ENCODE measurements at places on chromosomes 2 and 18.
A peak's percentile ranks its signal among the peaks of the same experiment; 100 is the strongest.

DNA sequence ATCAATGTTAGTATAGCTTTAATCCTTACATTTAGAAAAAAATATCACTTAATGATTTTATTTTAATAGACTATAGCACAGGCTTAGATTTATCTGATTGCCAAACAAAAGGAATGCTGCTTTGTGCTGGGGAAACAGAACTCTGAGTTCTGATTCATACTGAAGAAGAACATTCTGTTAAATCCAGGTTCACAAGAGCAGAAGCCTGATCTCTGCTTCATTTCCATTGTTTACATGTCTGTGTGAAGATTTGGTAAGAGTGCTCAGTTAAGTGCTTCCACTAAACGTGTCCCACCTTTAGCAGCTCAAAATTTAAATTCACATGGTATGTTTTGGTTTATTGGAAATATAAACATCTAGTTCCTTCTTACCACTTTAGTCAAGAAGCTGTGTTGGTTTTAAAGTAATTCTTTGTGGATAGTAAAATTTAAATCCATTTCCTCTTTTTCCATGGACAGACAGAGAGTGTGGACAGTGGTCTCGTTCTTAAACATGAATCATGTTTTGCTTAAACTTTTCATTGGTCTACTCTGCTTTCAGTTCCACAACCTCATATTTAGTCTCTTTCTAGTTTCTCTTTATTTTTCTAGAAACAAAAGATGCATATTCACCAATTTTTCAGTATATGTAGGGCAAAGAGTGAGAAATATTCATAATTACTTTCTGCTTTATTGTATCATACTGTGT lies 59.1 kb downstream of the NYAP2 start:
- no peak for DNase-seq

- DNase-seq: peak; percentile 97
Measured at GRCh38 chr2:207423886-207424285, 105.9 kb upstream of the CREB1 start.

- no peak for DNase-seq
Measured at GRCh38 chr2:205571360-205571959, 110.8 kb upstream of the NRP2 start.

DNA sequence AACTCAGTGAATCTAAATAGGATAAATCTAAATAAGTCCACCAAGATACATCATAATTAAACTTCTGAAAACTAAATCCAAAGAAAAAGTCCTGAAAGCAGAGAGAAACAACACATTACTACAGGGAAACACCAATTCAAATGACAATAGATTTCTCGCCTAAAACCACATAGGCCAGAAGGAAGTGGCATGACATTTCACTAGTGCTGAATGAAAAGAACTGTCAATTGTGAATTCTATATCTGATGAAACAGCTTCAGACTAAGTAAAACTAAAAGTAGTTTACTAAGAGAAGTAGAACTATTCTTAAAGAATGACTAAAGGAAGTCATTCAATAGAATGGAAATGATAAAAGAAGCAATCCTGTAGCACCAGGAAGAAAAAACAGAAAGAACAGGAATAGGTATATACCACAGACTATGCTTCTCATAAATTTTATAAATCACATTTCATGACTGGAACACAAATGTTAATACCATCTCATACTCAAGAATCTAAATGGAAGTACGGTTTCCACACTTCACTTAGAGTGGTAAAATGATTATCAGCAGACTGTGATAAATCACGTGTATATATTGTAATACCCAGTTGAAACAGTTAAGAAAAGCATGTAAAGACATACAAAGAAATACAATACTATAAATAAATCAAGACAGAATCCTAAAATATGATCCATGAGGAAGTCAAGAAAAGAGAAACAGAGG lies 46.4 kb downstream of the ASXL2 start:
- no peak for DNase-seq

- DNase-seq: no peak
Measured at GRCh38 chr2:60079562-60079961, 473.9 kb downstream of the BCL11A start.

- no peak for DNase-seq
Measured at GRCh38 chr2:226687641-226688253, 111.9 kb downstream of the IRS1 start.

DNA sequence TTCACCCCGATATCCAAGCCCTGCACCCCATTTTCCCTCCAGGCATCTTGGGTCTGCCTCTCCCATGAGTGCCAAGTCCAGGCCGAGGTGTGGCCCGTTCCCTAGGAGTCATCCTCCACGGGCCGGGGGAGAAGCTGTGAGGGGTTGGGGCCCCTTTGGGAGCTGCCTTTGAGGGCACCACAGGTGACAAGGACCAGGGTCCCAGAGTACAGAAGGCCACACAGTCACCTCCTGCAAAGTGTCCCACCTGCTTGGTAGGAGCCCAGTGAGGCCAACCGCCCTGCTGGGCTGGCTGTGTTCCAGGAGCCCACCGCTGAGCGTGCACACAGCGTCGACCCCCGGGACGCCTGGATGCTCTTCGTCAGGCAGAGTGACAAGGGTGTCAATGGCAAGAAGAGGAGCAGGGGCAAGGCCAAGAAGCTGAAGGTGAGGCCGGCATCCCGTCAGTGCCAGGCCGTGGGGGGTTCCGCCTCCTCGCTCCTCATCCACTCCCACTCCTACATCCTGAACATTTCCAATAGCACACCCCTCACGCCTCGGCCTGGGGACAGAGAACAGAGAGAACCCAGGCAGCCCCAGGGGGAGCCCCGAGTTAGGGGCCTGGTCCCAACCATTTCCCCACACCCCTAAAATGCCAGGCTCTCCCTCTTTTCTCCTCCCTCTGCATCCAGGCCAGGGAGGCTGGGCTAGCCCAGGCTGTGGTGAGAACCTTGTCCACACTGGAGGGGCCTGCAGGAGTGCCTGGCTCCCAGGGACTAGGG lies 2.7 kb downstream of the ERFE start:
- DNase-seq: no peak

DNA sequence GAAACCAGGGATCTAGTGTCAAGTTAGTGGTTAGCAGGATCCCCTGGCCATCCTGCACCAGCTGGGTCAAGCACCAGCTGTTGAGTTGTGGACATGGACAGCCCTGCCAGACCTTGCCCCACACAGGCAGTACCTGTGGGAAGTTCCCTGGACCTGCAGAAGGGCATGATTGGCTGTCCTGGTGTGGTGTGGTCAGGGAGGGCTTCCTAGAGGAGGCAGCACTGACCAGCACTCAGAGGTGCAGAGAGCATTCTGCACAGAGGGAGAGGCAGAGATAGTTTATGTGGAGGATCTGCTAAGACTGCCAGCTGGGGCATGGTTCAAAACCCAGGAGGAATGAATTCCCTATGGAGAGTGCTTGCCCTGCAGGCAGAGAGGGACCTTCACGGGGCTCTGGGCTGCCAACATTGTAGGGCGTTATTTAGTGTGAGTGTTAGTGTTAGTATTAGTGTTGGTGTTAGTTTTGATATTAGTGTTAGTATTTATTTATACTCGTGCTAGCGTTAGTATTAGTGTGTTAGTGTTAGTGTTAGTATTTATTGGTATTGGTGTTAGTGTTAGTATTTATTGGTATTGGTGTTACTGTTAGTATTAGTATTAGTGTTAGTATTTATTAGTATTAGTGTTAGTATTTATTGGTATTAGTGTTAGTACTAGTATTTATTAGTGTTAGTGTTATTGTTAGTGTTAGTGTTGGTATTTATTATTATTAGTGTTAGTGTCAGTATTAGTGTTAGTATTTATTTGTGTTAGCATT lies 31.9 kb downstream of the TWIST2 start:
- no peak for DNase-seq

GRCh38 chr2:150387586-150388288 lies 99.7 kb downstream of the RND3 start:
- DNase-seq: no peak

GRCh38 chr2:197461057-197461456 lies 7.7 kb downstream of the COQ10B start:
- DNase-seq: peak; percentile 33

DNA sequence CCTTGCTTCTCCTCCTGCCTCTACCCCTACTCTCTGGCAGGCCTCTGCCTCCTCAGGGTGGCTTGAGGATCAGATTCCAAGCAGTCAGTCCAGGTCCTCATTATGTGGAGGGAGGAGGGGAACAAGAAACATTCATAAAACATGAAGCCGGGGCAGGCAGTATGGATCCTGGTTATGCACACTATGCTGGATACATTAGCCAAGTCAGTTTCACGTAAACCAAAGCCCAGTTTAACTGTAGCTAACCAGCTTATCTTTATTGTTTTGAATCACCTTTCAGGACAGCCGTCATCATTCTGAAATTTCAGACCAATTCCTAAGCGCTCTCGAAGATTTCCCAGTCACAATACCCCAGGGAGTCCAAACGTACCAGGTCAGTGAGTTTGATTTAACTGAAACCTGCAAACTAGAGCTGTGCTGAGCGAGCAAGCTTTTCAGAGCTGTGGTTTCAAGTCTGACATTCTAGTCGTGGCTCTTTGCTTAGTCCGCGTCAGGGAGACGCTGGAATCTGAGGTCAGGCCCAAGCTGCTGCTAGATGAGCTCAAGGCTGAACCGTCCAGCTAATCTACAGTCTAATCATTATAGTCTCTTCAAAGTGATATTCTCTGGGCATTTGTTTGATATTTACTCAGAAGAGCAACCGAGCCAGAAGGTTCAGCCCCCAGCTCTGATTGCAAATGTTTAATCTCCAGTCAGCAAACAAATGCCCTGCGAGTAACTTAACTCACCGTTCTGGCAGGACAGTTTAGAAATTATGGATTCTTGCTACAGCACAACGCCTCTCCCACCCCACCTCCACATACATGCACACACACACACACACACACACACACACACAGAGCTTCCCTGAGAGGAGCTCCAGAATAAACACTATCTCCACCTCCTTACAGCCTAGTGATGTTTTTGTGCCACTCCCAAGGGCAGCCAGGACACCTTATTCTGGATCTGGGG lies 63.8 kb upstream of the BZW1 start:
- peak; percentile 63 for DNase-seq

DNA sequence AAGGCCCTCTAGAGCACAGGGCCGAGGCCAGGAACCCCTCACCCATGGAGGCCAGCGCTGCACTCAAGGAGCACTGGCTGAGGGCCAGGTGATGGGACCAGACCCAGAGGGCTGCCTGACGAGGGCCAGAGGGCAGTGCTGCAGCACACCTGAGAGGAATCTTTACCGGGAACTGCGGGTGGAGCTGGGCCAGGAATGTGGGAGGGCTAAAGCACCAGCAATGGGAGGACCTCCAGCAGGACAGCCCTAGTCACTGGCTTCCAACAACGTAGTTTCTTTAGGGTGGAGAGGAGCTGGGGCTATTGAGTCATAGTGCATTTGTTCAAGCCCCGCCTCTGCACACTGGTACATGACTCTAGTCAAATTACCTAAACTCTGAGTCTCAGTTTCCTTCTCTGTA lies 143.4 kb downstream of the TMEM17 start:
- no peak for DNase-seq

DNA sequence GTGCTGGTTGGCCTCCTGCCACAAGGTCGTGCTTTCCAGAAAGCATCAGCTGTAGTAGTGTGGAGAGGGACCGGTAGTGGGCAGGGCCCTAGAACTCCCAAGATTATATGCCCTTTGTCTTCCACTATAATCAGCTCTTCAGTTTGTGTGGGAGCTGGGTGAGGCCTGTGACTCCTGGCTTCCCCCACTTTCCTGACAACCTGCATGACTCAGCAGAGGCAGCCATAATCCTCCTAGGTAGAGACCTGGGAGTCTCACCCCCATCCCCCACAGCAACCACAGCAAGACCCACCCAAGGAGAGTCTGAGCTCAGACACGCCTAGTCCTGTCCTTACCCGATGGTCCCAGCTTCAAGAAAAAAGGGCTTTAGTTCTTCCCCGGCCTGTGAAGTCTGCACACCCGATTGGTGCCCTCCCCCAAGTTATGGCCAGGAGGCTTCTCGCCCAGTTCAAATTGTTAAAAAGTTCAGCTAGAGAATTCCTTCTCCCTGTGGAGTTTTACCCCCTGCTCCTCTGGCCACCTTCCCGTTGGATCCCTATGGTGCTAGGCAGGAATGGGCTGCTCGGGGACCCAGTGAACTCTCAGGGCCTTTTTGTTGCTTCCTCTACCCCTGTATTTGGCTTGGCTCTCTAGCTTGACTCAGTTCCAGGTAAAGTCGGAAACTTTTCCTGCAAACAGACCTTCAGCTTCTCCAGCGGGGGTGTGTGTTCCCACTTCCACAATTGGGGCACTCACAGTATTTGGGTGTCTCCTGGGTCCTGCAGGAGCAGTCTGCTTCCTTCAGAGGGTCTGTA lies 57.8 kb upstream of the FAM237A start:
- DNase-seq: no peak

- DNase-seq: no peak
Measured at GRCh38 chr2:9738535-9739496, 104.5 kb upstream of the TAF1B start.

GRCh38 chr2:11024259-11024645 lies 112.5 kb downstream of the KCNF1 start:
- no peak for DNase-seq

- no peak for DNase-seq
Measured at GRCh38 chr2:184507254-184507653, 91.1 kb upstream of the ZNF804A start.

GRCh38 chr2:205448189-205448588 lies 234.1 kb upstream of the NRP2 start:
- no peak for DNase-seq

GRCh38 chr2:84904717-84905174 lies 710 bp upstream of the TMSB10 start:
- peak; percentile 68 for DNase-seq

- no peak for DNase-seq
Measured at GRCh38 chr18:48137374-48138081, 207.1 kb upstream of the SMAD2 start.

Measured in HCEC 1CT (cell line).